ENCODE measurements at places on chromosomes 6 and 20.

GRCh38 chr6:17813542-17813941, 106.8 kb upstream of the NUP153 start:
- no peaks in the 10 kb centered on the region for H3K36me3 ChIP-seq
- H3K27ac ChIP-seq, result no peak overlapping the region
- no peak overlapping the region for H3K4me3 ChIP-seq
- H3K27me3 ChIP-seq, result peaks cover 5% of the 10 kb centered on the region
- no peak for DNase-seq
- H3K4me1 ChIP-seq, result no peaks in the 10 kb centered on the region

DNA sequence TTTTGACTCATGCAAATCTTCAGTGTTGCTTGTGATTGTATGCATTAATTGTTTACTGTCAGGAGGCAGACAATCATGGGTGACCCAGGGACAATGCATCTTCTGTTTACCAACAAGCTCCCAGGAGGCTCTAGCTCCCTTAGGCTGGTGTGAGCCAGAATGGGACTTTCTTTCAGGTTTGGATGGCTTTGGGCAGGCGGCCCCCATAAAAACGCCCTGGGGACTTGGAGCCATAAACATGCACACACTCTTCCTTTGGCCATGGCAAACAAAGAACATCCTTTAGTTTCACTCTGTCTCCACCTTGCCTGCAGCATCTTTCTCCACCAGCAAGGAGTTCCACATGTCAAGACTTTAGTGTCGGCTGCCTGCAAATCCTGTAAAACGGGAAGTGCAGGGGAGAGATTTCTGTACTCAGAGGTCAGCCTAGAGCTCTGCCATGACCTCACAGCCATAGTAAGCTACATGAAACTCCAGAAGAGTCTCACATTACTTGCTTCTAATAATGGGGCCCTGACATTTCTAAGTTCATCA, 127.6 kb downstream of the MAP3K7 start:
- H3K4me1 ChIP-seq, result peaks cover 94% of the 10 kb centered on the region
- H3K27ac ChIP-seq, result peak overlapping the region; percentile 94
- no peak for DNase-seq
- no peaks in the 10 kb centered on the region for H3K36me3 ChIP-seq
- H3K4me3 ChIP-seq, result peak overlapping the region; percentile 68

GRCh38 chr6:46586906-46587305, 65.7 kb downstream of the CYP39A1 start:
- peaks cover 19% of the 10 kb centered on the region for H3K27me3 ChIP-seq
- no peak overlapping the region for H3K27ac ChIP-seq
- no peak for DNase-seq

- no peak for DNase-seq
- no peak overlapping the region for H3K4me3 ChIP-seq
- H3K36me3 ChIP-seq, result no peaks in the 10 kb centered on the region
Measured at GRCh38 chr6:52053038-52053695, 34.2 kb downstream of the PKHD1 start.

- peaks cover 4% of the 10 kb centered on the region for H3K4me1 ChIP-seq
- H3K4me3 ChIP-seq, result no peak overlapping the region
- H3K27ac ChIP-seq, result no peak overlapping the region
- no peaks in the 10 kb centered on the region for H3K36me3 ChIP-seq
- peaks cover 9% of the 10 kb centered on the region for H3K27me3 ChIP-seq
Measured at GRCh38 chr20:33233129-33233774, 2.5 kb upstream of the BPIFA1 start.

DNA sequence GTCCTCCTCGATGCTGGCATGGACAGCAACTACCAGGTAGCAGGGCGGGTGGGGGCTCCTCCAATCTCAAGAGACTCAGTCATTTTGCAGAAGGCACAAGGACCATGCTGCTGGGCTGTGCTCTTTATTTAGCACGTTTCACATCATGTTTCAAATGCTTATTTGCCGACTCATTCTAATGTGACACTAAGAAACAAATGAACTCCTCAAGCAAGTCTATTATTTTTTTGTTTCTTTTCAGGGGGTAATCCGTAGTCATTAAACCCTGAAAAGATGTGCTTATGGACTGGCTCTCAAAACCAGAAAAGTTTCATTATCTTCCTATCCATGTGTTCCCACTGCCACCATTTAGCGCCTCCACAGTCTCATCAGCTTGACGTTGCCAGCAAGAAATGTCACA, 92.9 kb downstream of the ANKS1A start:
- no peaks in the 10 kb centered on the region for H3K27me3 ChIP-seq
- H3K4me1 ChIP-seq, result no peaks in the 10 kb centered on the region
- H3K4me3 ChIP-seq, result no peak overlapping the region
- DNase-seq, result no peak

DNA sequence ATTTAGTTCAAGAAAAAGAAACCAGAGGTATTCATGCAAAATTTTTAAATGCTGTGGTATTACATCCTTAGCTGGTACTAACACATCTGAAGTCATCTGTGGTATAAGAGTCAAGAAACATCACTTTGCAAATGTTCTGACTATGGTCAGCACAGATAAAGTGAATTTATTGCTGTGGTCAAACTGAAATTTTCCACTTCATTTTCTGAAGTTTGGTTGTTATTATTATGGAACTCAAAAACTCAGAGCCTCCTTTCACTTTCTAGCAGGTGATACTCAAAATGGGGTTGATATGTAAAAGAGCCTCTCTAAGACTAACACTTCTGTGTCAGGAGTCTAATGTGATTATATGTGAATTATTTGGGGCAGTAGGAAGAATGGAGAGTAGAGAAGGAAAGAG, 257.8 kb downstream of the RNGTT start:
- H3K36me3 ChIP-seq, result peaks cover 10% of the 10 kb centered on the region
- no peak for DNase-seq
- no peaks in the 10 kb centered on the region for H3K27me3 ChIP-seq
- H3K4me1 ChIP-seq, result peaks cover 19% of the 10 kb centered on the region

DNA sequence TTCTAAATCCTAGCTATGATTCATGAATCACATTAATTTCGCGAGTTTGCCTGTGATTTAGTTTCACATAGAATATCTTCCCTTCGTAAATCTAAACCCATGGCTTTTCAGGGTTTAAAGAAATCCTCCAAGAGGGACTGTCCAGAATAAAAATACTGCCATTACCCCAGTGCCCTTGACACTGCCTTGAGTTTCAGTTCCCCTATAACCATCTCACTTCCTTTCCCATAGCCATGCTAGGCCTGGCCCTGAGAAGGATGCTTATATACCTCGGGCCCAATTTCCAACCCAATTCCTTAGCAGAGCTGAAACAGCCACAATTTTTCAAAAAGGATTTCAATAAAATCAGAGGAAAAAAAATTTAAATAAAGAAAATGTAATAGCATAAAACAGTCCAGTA, 697.3 kb downstream of the FRK start:
- H3K36me3 ChIP-seq, result no peaks in the 10 kb centered on the region
- H3K27me3 ChIP-seq, result no peaks in the 10 kb centered on the region
- no peaks in the 10 kb centered on the region for H3K4me1 ChIP-seq
- H3K27ac ChIP-seq, result no peak overlapping the region
- DNase-seq, result no peak

- no peak overlapping the region for H3K4me3 ChIP-seq
- no peak for DNase-seq
- no peak overlapping the region for H3K27ac ChIP-seq
- peaks cover 48% of the 10 kb centered on the region for H3K4me1 ChIP-seq
- H3K36me3 ChIP-seq, result no peaks in the 10 kb centered on the region
Measured at GRCh38 chr6:169806701-169807100, 55.3 kb downstream of the ERMARD start.

GRCh38 chr20:23605867-23606651, at the start of gene CST9:
Gene CST9, minus strand, starts transcription at chr20:23605917. Its CDS starts 53 bp downstream, at chr20:23605864.
- H3K4me3 ChIP-seq, result no peak within 1 kb of the TSS
- H3K27ac ChIP-seq, result no peak within 1 kb of the TSS
- H3K27me3 ChIP-seq, result no peaks in the 10 kb centered on the region
- no peaks in the 10 kb centered on the region for H3K36me3 ChIP-seq
- no peak for DNase-seq

GRCh38 chr6:87465051-87465450, 7.7 kb upstream of the SLC35A1 start:
- peaks cover 25% of the 10 kb centered on the region for H3K27me3 ChIP-seq
- no peak overlapping the region for H3K4me3 ChIP-seq
- no peak overlapping the region for H3K27ac ChIP-seq

- peaks cover 19% of the 10 kb centered on the region for H3K4me1 ChIP-seq
- H3K4me3 ChIP-seq, result peak overlapping the region; percentile 66
- H3K27ac ChIP-seq, result no peak overlapping the region
- peak; percentile 64 for DNase-seq
Measured at GRCh38 chr20:32018269-32019155, 8.3 kb downstream of the CCM2L start.

DNA sequence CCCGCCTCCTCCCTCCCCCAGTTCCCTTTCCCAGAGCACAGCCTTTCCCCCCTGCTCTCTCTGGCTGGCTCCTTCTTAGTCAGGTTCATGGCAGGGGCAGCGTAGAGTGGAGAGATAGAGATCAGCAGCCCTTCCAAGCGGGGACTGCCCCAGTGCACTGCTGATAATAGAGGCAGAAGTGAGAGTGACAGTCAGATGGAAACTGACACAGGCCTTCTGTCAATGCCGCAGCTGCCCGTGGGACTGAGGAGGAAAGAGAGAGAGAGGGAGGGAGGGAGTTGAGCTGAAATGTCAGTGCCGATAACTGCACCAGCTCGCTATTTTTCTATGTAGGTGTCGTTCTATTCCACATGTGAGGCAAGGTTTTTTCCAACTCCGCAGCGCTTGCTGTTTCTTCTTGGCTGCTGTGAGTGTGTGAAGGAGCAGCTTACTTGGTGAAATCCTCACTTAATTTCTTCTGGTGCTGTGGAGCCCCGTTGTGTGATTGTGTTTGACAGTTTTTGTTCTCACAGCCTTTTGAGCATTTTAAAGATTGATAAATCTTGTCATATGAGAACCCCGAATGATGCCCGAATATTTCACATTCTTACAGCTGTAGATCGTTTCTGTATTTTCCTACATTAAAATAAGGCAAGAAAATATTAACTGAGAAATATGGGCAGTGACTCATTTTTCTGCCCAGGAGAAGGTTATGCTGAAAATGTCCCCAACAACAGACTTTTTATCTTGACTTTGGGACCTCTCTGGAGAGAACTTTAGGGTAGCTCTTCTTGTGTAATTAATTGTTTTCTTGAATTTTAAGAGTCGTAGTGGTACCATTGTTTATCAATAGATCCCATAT, 386.4 kb upstream of the MMS22L start:
- no peaks in the 10 kb centered on the region for H3K36me3 ChIP-seq
- H3K4me3 ChIP-seq, result no peak overlapping the region
- H3K4me1 ChIP-seq, result no peaks in the 10 kb centered on the region
- H3K27me3 ChIP-seq, result no peaks in the 10 kb centered on the region
- peak; percentile 9 for DNase-seq

GRCh38 chr20:50837532-50838321, 42.9 kb downstream of the BCAS4 start:
- H3K4me1 ChIP-seq, result peaks cover 11% of the 10 kb centered on the region
- DNase-seq, result no peak
- no peak overlapping the region for H3K4me3 ChIP-seq
- H3K27me3 ChIP-seq, result no peaks in the 10 kb centered on the region
- peaks cover 9% of the 10 kb centered on the region for H3K36me3 ChIP-seq
- H3K27ac ChIP-seq, result peak overlapping the region; percentile 68

DNA sequence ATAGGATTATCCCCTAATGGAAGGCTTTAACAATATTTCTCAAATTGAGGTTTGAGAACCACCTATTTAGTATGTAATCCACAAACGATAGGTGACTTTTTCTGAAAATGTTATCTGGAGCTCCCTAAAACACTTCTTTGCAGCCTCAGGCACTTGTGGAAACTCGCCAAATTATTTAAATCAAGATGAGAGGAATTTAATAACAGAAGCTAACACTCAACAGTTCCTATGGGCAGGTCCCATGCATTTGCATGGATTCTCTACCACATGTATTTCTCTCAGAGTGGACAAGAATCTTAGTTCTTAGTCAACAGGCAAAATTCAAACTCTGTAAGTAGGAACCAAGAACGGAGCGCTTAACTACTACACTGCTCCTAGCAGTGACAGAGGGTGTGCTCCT, 20.7 kb downstream of the SOX4 start:
- no peaks in the 10 kb centered on the region for H3K36me3 ChIP-seq
- no peak overlapping the region for H3K27ac ChIP-seq
- H3K4me3 ChIP-seq, result no peak overlapping the region
- DNase-seq, result no peak

- DNase-seq, result no peak
Measured at GRCh38 chr20:15396026-15396425, 1058.6 kb upstream of the FLRT3 start.

DNA sequence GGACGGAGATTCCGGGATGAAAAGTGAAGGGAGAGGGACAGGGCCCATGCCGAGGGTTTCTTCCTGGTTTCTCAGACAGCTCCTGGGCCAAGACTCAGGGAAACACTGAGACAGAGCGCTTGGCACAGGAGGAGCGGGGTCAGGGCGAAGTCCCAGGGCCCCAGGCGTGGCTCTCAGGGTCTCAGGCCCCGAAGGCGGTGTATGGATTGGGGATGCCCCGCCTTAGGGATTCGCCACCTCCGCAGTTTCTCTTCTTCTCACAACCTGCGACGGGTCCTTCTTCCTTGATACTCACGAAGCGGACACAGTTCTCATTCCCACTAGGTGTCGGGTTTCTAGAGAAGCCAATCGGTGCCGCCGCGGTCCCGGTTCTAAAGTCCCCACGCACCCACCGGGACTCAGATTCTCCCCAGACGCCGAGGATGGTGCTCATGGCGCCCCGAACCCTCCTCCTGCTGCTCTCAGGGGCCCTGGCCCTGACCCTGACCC, 55.0 kb upstream of the HLA-A start:
- peaks cover 12% of the 10 kb centered on the region for H3K4me1 ChIP-seq
- peak overlapping the region; percentile 84 for H3K4me3 ChIP-seq
- H3K27ac ChIP-seq, result peak overlapping the region; percentile 55
- peak; percentile 46 for DNase-seq
- peaks cover 11% of the 10 kb centered on the region for H3K36me3 ChIP-seq

GRCh38 chr6:30075790-30076732, 492 bp upstream of the RNF39 start:
- no peak for DNase-seq
- H3K27me3 ChIP-seq, result peaks cover 68% of the 10 kb centered on the region
- H3K27ac ChIP-seq, result no peak overlapping the region
- H3K36me3 ChIP-seq, result no peaks in the 10 kb centered on the region
- no peak overlapping the region for H3K4me3 ChIP-seq
